Myocyte (in vitro differentiated cells): ENCODE measurements at places on chromosomes 1 and 21.

DNA sequence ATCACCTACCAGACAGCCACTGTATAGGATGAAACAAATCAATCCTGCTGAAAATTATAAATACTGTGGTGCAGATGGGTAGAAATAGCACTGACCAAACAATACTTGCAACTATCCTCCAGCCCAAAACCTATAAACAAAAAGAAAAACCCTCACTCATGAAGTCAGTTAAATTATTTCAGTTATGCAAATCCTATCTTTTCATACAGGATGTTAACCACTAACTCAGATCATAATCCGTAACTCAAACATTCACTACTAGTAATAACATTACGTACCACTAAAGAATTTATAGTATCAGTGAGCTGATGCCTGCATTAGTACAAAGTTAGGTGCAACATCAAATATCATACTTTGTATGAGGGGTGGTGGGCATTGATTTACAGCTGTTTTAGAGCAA, 2.6 kb downstream of the NDC1 start:
- no peak for DNase-seq

- DNase-seq = no peak
These were observed 206.3 kb downstream of the KIF26B start for GRCh38 chr1:245361065-245361464.

- DNase-seq = no peak
These were observed 34.1 kb downstream of the SOAT1 start for GRCh38 chr1:179327679-179328078.

GRCh38 chr1:203296460-203297073, 8.8 kb upstream of the BTG2 start:
- peak; percentile 89 for DNase-seq

DNA sequence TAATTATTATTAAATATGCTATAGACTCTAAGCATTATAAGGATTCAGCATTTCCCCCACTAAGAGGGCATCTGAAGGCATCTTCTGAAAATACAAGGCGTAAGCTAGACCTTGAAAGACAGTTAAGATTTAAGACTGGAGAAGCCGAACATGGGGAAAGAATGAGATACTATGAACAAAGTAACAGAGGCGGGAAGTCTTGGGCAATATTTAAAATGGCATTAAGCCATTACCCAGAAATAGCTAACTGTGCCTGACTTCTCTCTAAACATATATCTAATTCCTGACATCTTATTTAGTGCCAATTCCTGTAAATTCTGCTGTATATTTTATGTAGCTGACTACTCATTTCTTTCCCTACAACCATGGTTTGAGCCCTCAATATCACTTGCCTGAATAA, 20.9 kb downstream of the DPH5 start:
- DNase-seq = no peak

- no peak for DNase-seq
These were observed 15.2 kb upstream of the ARHGEF2 start for GRCh38 chr1:155993595-155993994.

DNA sequence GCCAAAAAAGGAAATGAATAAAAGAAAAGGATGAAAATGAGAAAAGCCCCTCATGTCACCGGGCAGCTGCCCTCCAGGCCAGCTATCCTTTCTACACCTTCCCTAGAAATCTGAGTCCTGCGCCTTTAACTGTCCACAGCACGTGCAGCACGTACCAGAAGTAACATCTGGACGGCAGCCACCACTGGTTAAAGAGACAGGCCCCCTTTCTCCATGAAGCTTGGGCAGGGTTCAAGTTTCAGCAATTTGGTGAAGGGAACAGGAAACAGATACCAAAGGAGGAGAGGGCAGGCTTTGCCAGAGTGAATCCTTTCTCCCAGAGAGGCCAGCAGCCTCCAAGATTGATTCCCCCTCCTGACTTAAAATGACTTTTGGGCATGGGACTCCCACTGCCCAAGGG, 3.6 kb upstream of the KIAA2013 start:
- peak; percentile 57 for DNase-seq

DNA sequence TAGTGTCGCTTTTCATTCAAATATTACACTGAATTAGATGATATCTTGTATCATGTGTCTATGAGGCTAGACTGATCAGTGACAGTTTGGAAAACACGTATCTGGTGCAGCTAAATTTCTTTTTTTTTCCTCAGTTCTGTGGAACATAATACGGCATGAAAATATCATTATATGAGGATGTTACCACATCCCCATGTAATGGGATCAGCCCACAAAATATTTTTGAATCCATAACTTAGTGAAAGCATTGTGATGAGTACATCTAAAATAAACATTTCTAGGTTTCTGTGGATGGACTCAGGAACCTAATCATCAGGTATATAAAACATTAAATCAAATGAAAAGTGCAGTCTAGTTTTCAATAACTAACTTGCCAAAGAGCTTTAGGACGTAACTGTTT, 356.3 kb downstream of the USP25 start:
- peak; percentile 11 for DNase-seq

DNA sequence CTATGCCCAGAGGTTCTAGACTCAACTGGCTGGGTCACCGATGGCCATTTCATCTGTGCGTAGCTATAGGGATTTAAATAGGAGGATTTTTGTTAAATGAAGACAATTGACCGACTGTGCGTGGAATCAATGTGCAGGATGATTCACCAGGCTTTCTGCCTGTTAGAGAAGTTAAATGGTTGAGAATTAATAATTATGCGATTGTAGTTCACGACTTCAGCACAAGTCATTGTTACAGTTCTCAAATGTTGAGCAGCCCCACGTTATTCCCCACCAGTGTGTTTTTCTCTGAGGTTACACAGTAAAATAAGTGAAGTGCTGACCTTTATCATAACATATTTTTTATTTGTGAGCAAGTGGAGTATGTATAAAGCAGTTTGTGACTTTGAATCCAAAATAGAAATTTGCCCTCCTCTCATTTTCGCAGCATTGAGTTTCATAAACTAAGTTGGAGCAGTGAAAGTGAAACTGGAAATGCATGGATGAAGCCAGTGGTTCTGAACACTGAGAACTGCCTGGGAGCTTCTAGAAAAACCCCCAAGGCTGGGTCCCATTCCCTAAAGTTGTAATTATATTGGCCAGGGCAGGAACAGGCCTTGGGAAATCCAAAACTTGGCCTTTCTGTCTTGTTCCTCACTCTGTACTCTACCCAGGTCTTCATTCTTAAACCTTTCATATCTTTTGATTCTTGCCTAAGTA, 102.6 kb downstream of the GALNT2 start:
- DNase-seq = no peak

DNA sequence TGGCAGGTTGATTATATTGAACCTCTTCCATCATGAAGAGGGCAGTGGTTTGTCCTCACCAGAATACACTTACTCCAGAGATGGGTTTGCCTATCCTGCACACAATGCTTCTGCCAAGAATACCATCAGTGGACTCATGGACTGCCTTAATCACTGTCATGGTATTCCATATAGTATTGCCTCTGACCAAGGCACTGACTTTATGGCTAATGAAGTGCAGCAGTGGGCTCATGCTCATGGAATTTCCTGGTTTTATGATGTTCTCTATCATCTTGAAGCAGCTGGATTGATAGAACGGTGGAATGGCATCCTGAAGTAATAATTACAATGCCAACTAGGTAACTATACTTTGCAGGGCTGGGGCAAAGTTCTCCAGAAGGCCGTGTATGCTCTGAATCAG, 16.6 kb upstream of the GBP6 start:
- no peak for DNase-seq

- DNase-seq = no peak
These were observed 85.5 kb downstream of the PLPPR5 start for GRCh38 chr1:98919211-98919610.

- peak; percentile 34 for DNase-seq
These were observed 8.3 kb downstream of the CFHR2 start for GRCh38 chr1:196951711-196952394.

GRCh38 chr21:38645282-38645681, 147.0 kb upstream of the ERG start:
- DNase-seq = peak; percentile 63

DNA sequence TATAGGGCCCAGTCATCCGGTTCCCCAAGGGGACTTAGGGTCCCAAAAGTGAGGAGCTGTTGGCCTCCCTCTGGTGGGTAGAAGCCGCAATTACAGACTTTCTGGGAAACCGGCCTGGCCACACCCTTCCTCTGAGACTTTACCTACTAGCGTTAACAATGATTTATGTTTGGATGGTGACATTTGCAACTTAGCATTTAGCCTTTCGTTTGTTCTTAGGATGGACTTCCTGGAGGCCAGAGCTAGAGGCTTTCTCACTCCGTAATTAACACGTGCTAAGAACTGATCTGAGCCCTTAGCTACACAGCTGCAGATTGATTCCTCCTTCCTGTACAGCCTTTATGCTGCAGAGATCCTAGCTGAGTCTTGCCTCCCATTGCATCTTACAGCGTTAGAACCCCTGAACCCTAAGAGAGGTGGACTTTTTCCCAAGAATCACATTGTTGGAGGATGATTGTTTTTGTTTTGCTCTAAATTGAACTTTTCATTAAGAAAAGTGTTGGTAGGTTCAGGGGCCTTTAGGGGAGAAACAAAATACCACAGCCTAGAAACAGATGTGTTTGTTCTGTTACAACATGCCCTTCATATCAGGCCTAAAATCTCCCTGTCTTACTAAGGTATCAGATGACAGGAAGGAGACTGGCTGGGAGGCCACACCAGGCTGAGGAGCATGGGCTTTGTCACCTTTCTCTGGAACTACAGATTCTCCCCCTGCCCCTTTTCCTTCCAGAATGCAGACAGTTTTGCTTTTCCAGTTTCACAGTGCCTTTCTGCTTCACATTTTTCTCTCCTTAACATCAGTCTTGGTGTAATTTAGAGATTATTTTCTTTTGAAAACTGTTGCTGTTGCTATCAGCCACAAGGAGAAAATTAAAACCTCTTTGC, 1.9 kb downstream of the S100A11 start:
- DNase-seq = peak; percentile 77
